ENCODE measurements at places on chromosomes 2 and 18.

DNA sequence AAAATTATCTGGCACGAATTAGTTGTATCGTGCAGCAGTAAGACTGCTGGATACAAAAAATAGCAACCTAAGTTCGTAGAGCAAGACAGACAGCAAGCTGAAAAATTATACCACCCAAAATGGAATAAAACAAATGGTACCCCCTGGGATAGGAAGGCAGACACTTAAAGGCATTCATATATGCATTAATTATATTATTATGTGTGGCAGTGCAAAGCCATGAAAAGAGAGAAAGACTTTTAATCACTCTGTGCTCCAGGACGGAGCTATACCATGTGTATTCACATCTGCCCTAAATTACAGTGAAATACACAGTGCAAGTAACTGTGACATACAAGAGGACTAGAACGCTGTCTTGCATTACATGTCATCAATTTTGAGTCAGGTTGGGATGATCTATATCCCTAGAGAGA lies 235.9 kb downstream of the GULP1 start:
- no peak for DNase-seq

DNA sequence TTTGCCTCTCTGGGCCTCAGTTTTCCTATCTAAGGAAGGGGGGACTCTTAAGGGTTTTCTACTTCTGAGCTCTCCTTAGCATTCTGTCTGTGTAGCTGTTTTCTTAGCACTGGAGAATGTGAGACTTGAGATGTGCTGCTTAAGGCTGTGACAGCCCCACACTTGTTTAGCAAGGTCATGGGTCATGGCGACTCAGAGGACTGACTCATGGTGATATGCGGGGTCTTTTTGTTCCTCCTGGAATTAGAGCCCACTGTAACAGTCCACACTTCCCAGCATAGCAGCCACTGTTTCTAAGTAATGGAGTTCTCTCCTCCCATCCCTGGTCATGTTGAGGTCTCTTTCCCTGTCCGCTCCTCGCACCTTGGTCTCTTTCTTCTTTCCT lies 4.1 kb upstream of the LPIN1 start:
- no peak for DNase-seq

DNA sequence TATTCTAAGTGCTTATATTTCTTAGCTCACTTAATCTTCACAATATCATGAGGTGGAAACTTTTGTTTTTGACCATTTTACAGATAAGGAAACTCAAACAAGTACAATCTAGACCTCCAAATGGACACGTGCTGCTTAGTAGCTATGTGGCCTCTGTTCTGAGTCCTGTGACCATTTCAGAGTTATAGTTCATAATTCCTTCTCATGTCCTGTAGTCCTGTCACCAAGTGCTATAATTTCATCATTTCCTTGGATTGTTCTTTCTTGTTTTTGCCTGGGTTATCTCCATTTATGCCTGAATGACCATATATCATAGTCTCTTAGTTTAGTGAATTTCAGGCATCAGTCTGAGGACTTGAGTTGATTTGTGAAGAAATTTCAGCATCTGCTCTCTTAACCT lies 91.7 kb downstream of the NUP35 start:
- DNase-seq = no peak

GRCh38 chr18:45860971-45861370 lies 35.5 kb downstream of the SIGLEC15 start:
- DNase-seq = no peak

- DNase-seq = no peak
Measured at GRCh38 chr2:231667096-231667427, 41.3 kb upstream of the PTMA start.

DNA sequence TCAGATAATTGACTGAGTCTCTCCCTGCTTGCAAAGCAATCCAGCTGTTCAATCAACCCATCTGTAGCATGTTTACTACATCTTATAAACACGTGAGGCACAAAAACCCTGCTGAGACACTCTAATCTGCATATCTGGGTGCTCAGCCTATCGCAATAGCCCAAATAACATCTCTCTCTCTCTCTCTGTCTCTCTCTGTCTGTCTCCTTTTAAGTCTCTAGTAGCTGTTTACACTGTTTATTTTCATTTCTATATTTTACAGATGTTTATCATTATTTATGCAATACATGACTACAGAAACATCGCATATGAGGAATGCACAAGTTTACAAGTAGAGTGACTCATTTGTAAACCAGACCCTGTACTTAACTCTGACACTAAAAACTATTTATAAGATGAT lies 422.1 kb upstream of the DSEL start:
- no peak for DNase-seq

DNA sequence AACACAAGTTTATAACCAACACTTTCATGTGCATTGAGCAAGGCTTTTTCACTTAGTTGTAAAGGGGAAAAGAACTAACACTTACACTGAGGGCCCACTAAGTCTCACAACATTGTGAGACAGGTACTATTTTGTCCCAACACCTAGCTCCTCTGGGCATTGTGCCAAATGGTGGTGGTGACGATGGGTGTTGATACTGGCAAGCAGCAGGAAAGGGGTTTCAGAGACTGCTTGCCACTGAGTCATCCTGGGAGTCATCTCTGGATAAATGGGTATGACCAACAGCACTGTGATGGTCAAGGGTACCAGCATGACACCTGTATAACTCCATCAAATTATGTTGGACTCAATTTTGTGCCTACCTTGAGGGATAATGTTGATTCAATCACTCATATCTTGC lies 138.8 kb upstream of the ITGA6 start:
- DNase-seq = no peak

DNA sequence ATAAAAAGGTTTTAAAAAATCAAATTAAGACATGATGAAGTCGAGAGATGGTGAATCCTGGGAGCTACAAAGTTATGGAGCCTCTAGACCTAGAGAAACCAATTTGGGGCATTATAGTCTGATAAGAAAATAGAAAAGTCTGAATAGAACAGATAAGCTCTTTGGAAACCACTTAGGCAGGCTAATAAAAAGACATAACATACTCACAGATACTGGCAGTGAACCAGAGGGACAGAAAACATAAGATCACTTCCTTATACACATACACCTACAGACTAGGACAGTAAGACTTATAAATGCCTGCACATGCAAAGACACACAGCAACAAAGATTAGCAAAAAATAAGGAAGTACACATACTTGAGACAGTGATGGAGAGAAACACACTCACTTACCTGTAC lies 20.0 kb downstream of the SMC6 start:
- DNase-seq = no peak

DNA sequence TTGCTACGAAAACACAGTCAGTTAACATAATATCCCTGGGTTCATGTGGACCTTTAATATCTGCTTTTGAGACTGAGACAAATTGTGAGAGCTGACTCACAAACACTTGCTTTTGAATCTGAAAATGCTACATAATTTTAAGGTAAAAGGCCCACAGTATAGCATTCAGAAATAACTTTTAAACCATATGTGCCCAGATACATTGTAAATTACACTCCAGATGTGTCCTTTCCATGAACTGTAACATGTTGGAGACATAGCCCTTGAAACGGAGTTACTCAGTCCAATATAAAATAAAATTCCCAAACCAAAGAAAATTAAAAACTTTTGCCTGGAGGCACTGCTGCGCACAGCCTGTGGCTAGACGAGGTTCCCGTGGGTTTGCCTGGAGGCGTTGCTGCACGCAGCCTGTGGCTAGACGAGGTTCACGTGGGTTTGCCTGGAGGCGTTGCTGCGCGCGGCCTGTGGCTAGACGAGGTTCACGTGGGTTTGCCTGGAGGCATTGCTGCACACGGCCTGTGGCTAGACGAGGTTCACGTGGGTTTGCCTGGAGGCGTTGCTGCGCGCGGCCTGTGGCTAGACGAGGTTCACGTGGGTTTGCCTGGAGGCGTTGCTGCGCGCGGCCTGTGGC lies 131.9 kb upstream of the ALKAL2 start:
- DNase-seq = no peak

DNA sequence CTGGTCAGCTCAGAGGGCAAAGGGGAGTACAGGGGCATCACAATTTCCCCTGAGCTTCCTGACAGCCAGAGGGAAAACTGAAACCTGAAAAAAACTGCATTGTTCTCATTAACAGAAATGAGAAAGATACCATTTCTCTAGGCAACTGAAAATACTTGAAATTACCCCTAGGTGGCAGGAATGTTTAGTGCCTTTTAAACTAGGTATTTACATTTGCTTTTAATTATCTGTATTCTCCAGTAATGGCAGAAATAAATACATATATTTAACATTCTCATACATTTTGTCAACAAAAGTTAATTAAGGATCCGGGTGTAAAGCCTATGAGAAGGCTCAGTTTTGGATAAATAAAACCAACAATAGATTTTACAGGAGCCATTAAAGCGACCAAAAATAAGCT lies 34.5 kb downstream of the RPL31 start:
- DNase-seq = no peak

GRCh38 chr2:36507408-36507812 lies 90.6 kb downstream of the FEZ2 start:
- peak; percentile 10 for DNase-seq

DNA sequence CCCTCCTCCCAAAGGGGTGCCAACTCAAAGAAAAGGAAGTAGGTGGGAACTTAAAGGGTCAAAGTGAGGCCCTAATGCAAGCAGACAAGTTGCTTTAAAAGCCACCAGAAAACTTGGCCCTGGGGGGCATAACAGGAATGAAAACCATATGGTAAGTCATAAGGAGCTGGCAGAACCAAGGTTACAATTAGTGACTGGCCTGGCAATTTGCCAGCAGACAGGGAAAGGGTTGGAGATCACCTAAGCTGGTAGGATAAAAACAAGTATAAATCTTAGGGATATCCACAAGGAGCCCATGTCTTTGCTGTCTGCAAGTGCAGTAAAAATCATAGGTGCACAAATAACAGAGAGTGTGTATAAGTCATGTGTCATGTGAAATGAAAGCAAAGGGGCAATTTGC lies 256.7 kb upstream of the LRRTM4 start:
- DNase-seq = no peak

DNA sequence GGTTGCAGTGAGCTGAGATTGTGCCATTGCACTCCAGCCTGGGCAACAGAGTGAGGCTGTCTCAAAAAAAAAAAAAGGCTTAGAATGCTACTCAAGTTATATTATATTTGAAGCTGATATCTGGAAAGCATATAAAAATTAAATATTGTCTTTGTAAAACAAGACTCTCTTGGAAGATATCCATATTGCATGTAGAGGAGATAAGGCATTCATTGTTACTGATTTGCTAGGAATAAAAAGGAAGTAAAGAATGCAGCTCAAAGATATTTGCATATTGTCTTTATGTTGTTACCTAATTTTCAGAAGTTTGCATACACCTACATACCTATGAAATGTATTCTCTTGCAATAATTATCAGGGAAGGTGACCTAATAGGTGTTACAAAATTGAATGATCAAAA lies 79.4 kb downstream of the MYOM1 start:
- DNase-seq = no peak

- DNase-seq = no peak
Measured at GRCh38 chr2:230455005-230455684, 39.1 kb downstream of the SP100 start.

DNA sequence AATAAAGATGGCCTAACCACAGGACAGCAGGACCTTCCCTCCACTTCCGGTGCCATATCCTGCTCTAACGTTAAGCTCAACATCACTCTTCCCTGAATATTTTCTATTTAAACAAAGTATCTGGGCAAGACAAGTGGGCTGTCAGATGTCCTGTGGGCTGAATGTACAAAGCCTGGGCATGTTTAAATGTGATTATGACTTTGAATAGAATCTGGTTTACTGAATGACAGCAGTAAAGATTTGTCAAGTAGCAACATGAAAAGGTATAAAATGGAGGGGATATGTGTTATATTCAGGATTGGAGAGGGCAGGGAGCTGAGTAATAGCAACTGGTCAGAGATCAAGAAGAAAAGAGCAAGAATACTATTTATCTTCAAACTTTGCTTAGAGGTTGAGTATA lies 540.9 kb downstream of the NRXN1 start:
- no peak for DNase-seq

DNA sequence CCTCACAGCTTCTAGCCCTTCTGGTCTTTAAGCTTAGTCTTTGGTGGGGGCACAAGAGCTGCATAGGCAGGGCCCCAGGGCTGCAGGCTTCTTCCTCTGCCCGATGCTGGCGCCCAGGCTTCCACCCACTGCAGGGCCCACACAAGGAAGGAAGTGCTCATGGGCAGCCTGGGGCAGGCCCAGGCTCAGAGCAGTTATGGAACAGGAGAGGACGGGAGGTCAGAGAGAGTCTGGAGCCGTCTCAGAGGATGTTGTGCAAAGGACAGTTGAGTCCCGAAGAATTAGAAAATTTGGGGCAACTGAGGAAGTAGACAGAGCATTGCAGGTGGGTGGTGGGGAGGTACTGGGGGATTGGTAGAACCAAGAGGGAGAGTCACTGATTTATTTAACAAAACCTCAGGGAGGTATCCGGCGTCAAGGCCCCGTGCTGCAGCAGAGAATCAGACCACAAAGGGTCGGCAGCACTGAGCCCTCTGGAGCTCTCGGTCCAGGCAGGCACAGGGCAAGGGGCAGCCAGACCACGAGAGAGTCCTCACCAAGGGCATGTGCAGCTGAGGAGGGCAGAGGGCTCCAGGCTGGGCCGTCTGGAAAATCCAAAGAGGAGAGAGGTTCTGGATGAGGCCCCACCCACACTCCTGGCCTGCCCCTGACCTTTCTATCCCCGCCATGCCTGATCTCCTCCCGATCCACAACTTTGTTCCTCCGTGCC lies 110.8 kb upstream of the GLI2 start:
- DNase-seq = no peak

DNA sequence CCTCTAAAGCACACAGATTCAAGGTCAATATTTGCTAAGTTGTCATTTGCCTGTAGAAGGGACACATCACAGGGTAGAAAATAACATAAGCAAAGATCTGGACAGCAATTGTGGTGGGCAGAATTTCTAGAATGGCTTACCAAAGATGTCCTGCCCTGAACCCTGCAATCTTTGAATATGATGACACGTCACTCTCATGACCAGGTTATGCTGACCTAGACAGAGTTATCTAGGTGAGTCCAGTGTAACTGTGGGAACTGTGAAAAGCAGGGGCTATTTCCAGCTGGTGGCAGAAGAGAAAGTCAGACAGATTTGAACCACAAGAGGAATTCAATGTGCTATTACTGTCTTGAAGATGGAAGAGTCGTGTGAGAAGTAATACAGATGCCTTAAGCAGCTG lies 112.3 kb upstream of the CNGA3 start:
- no peak for DNase-seq

GRCh38 chr2:231008131-231008530 lies 12.2 kb downstream of the SPATA3 start:
- DNase-seq = no peak

DNA sequence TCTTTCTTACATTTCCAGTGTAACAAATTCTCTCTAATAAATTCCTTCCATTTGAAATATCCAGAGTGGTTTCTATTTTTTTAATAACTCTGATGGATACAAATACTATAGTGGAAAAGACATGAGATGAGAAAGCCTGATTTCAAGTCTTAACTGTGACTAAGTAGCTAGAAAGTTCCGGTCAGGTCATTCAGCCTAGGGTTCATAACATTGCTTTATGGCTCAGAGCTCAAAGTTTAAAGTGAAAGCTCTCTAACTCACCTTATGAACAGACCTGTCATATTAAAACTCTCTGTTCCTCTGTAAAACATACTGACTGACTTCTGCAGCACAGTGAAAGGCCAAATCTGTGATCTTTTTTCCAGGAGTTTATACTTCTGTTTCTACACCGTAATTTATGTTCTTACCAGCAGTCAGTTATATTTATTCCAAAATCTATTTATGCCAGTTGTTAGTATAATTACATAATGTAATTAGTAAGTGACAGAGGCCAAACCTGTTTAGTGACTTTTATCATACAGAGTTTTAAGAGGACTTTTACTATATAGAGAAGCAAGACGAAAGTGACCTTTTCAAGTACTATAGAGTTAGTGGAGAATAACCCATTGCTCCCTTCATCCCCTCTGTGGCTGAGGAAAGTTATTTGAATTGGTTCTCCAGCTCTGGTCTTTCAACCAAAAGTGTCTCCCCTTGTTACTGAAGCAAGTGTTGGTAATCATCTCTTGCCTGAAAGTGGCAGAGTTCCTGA lies 118.8 kb upstream of the PDE1A start:
- DNase-seq = no peak

Data from NCI-H446 treated with DMSO at 0.1 percent for 48 hours (cell line).